ENCODE measurements at places on chromosomes 3 and 15.

- DNase-seq, result no peak
These were observed 149.4 kb downstream of the CFAP20DC start for GRCh38 chr3:58900386-58900785.

DNA sequence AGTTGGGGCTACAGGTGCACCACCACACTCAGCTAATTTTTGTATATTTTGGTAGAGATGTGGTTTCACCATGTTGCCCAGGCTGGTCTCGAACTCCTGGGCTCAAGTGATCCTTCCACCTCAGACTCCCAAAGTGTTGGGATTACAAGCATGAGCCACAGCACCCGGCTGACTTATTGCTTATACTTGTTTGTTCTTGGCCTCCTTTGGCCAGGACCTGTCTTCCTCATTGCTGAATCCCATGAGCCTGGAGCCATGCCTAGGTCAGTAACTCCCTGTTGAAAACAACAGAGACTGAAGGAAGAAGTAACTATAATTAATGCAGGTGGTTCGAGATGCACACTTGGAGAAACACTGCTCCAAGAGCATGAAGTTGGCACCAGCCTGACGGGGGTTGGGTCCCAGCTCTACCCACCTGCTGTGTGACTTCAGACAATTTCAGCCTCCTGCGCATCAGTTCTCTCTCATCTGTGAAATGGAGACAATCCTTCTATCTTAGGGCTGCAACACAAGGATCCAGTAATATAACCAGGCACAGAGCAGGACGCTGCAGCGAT, 38.9 kb downstream of the CPN2 start:
- DNase-seq, result no peak

DNA sequence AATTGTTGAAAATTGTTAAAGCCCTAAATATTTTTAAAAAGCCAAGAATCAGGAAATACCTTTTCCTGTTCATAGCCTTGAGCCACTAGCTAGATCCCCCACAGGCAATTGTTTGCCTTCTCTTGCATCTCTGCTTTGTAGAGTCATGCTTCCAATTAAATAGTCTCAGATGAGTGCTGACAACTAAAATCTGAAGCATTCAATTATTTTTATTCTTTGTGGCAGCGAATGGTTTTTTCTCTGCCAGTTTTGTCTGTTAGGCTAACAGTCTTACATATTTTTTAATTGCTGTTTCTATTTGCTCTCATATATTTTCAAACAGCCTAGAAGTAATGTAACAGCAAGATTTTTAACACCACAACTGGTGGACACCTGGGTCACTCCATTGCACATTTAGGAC, 277.1 kb upstream of the GBE1 start:
- DNase-seq, result no peak

- no peak for DNase-seq
These were observed 34.8 kb downstream of the LMCD1 start for GRCh38 chr3:8536096-8537056.

DNA sequence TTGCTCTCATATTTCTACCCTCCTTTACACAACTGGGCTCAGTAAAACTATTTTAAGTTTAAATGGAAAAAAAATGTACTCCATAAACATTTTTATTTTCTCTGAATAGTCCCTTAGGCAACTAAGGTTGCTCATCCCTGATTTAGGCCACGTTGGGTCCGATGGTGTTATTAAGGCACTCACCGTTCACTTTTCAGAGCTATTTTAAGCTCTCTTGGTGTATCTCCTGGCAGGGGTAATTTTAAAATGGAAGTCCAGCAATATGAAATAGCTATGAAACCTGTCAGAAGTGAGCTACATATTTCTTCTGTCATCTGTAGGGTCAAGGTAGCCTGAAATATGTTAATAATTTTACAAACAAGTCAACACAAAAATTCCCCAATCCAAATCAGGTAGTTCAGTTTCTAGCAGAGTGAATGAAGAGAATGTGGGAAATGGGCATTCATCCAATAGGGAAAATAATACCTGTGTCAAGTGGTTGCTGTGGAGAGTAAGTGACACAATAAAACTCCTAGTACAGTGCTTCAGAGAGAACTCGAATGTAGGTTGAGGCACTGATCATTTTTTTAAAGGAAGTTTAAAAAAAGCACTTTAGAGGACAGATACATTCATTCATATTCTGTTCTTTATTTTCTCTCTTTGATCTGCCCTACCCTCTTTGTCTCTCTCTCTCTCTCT, 209.3 kb upstream of the FEZF2 start:
- DNase-seq, result no peak

- DNase-seq, result no peak
These were observed 87.5 kb downstream of the TBL1XR1 start for GRCh38 chr3:177109688-177110330.

DNA sequence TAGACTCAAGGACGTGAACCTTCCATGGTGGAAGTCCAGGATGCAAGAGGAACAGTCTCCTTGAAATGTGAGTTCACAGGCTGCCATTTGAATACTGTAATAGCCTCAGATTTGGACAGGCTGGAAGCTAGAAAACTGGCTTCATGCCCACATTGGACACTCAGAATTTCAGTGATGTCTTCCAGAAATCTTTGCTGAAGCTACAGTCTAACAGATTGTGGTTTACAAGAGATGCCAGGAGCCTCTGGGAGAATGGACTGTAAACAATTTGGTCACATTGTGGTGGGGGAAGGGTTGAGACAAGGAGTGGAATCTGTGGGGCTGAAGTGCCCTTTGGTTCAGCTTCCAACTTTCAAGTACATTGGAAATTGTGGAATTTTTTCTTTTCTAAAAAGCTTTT, 252.0 kb upstream of the PROK2 start:
- no peak for DNase-seq

GRCh38 chr15:88066636-88067330, 189.8 kb downstream of the NTRK3 start:
- DNase-seq, result no peak

- no peak for DNase-seq
These were observed 70.1 kb upstream of the GLCE start for GRCh38 chr15:69090197-69090948.

GRCh38 chr15:78943692-78944091, 1.2 kb downstream of the CTSH start:
- DNase-seq, result no peak

DNA sequence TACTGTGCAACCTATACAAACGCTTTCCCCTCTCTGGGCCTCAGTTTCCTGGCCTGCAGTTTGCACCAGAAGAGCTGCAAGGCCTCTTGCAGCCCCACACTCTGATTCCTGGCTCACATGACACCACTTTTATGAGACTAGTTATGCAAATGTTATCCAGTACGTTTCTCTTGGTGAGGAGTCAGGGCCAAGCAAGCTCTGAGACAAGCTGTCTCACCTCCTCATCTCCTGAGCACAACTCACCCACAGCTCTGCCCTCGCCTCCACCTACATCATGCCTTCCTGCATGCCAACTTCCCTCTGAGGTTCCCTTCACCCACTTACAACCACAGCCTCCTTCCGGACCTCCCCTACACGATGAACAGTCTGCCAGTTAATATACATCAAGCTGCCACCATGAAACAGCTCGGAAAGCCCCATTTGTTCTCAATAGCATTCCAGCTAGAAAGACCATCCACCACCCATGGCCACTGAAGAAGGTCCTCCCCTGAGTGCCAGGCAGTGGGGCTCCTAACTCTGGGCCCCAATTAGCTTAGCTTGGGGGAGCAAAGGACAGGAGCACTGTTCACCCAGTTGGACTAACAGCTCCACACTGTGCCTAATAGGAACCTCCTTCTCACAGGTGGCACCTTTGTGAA, 25.0 kb downstream of the CRYGS start:
- DNase-seq, result no peak

- DNase-seq, result peak; percentile 67
These were observed 17.1 kb downstream of the HEXA start for GRCh38 chr15:72358650-72359171.

- no peak for DNase-seq
These were observed 178.1 kb downstream of the LPP start for GRCh38 chr3:188332085-188332484.

GRCh38 chr3:178184833-178185232, 351.4 kb upstream of the KCNMB2 start:
- no peak for DNase-seq

DNA sequence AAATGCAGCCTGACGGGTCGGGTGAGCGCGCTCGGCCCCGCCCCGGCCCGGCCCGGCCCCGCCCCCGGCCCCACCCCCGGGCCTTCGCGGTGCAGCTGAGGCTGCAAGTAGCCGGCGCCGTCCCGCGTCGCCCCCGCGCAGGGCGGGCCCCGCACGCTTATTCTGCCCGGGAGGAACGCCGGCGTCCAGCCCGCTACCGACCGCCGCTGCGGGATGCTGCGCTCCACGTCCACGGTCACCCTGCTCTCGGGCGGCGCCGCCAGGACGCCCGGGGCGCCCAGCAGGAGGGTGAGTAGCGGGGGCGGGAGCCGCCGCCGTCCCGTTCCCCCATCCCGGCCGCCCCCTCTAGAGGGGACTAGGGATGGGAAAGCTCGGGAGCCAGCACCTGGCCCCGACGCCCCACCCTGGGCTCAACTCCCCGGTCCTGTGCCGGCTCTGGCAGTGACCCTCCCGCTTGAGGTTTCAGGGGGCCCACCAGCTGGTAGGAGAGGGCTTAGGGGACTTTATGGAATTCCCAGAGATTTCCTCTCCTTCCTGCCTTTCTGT, at the start of gene MYZAP:
Gene MYZAP (plus strand): TSS at position 83 of the 546 bp plus-strand sequence. CDS start 131 bp downstream, at position 214.
- peak; percentile 86 for DNase-seq

- DNase-seq, result no peak
These were observed 53.3 kb downstream of the PPP2R3A start for GRCh38 chr3:136018876-136019275.

DNA sequence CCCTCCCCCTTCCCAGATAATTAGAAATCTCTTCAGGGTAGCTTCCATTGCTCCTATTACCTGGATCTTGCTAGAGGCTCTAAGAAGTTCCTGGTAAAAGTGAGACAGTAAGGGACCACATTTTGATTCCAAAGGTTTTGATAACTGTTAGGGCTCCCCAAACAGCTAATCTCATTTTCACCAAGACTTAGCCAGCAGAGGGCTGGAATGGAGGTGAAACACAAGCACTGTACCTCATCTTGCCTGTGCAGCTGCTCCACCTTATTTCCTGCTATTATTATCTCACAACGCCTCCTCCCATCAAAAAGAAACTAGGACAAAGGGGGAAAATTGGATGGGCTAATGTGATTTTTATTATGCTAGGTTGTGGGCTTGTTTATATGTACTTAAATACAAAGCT, 7.3 kb downstream of the SETD5 start:
- DNase-seq, result no peak

GRCh38 chr3:179016979-179017670, 54.5 kb downstream of the ZMAT3 start:
- DNase-seq, result no peak

DNA sequence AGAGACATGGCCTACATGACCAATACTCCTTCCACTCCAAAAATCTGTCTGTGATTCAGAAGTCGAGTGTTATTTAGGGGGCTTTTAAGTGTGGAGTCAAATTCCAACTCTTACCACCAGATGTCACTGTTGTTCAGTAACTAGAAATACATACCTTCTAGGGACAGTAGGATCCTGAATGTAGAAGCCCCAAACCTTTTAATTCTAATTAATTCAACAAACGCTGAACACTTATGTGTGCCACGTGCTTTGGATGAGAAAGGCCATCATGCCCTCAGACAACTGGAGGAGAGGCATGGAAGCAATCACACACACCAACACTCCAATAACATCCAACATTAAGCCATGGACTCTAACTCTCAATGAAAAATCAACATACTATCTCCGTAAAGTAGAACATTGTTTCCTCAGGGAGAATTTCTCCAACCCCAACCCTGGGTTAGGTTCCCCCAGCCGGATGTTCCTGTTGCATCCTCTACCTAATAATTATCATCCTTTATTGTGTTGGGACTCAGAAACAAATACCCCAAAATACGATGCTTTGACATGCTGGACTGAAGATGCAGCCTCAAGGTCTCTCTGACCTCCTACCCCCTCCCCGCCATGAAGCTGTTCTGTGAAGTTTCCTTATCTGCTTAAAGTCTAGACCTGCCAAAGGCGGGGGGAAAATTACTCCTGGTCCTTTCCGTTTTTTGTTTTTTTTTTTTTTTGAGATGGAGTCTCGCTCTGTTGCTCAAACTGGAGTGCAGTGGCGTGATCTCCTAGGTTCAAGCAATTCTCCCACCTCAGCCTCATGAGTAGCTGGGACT, 8.0 kb upstream of the CCDC13 start:
- no peak for DNase-seq

DNA sequence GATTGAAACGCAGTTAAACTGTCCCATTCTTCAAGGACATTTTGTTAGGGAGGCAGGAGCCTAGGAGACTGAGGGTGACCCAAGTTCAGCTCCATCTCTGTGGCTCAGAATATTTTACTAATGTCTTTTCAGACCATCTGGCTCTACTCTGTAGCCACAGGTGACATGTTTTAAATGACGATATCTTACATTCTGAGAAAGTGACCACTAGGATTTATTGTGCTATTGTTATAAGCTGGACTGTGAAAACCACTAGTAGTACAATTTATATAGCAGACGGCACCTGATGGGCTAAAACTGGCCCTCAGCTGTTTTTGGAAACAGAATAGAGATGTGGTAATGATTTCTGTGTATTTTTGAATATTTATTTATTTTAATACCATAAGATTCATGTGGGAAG, 55.5 kb downstream of the MCF2L2 start:
- no peak for DNase-seq

DNA sequence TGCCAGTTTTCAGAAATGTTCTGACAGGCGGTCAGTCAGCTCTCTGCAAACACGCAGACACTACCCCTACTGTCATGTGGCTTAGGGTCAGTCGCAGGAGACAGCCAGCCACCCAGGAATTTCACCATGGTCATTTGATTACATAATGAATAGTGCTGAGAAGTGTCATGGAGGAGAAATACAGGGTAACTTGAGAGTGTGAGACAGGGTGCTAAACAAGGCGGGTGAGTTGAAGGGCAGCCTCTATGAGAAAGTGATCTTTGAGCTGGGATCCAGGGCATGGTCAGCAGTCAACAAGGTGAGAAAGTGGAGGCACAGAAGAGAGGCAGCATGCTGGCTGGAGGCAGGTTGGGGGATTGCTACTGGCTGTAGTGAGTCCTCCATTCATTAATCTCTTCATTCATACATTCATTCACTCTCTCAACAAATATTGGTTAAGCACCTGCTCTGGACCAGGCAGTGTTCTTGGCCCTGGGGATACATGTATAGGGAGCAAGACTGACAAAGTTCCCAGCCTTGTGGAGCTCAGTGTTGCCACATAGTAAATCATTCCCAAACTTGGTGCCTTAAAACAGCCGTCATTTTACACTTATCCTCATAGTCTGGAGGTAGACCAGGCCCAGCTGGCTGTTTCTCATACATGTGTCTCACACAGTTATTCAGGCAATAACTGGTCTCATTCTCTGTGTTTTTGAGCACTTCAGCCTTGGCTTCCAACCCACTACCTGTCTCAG, 14.8 kb downstream of the PXYLP1 start:
- DNase-seq, result no peak

- DNase-seq, result no peak
These were observed 20.6 kb downstream of the EEFSEC start for GRCh38 chr3:128173849-128174248.
